ENCODE measurements at places on chromosomes 12 and 14.

- no peak for DNase-seq
Observed at GRCh38 chr14:81350344-81351130, 49.6 kb downstream of the STON2 start.

DNA sequence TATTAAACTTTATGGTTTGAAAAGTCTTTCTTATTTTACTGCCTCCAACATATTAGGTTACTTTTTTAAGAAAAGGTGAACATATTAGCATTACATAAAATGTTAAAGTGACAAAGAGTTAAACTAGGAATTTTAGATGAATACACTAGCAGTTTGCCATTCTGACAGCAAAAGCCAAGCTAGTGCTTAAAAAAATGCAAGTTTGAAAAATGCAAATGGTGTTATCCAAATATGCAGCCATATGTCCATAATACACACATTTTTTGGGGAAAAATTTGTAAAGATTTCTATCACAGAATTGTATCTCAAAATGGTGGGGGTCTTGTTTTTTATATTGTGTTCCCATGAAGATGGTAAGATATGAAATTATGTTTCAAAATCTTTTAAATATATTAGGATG is 466.1 kb downstream of the FOXG1 start:
- DNase-seq: no peak

- DNase-seq: no peak
Observed at GRCh38 chr12:107328442-107329133, 235.2 kb upstream of the CRY1 start.

DNA sequence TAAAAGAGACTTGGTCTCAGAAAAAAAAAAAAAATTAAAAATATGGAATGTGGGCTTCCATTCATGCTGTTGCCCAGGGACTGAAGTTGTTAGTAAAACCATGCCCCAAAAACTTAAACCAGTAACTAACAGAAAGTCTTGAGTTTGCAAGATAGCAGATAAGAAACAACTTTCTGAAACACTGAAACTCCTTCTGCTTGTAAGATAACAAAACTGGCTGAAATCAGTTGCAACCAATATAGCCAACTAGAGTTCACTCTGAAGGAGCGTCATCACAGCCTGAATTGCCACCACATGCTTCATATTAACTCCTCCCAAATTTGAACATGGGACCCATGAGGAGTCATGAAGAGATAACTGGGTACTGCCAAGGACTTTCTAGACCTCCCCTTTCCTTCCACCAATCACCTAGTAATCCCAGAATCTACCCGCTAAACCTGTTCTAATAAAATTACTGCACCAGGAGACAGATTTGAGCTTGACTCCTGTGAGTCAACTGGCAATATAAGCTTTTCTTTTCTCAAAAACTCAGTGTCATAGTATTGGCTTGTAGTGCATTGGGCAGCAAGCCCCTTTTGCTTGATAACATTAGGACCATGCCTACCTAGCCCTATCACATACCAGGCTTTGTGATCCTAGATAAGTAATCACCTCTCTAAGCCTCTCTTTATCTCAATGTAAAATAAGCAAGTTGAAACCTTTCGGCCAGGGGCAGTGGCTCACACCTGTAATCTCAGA is 53.6 kb downstream of the R3HDM2 start:
- DNase-seq: no peak

- DNase-seq: no peak
Observed at GRCh38 chr12:100413001-100413400, 56.1 kb downstream of the SLC17A8 start.

- peak; percentile 77 for DNase-seq
Observed at GRCh38 chr12:124466216-124467128, 100.9 kb downstream of the NCOR2 start.

DNA sequence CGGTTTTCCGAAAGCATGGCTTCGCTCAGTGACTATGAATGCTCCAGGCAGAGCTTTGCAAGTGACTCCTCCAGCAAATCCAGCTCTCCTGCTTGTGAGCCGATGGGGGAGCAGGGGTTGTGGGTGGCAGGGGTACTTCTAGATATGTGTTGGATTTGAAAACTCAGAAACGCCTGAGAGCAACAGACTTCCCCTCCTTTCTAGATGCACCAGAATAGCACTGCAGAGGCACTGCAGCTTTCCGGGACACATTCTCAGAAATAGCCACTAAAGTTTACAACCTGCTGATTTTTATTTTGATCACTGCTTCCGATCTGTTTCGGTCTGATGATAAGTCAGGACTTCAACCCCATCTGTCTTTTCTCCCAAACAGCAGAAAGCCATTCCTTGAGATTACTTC is 8.6 kb downstream of the TCP11L2 start:
- no peak for DNase-seq

DNA sequence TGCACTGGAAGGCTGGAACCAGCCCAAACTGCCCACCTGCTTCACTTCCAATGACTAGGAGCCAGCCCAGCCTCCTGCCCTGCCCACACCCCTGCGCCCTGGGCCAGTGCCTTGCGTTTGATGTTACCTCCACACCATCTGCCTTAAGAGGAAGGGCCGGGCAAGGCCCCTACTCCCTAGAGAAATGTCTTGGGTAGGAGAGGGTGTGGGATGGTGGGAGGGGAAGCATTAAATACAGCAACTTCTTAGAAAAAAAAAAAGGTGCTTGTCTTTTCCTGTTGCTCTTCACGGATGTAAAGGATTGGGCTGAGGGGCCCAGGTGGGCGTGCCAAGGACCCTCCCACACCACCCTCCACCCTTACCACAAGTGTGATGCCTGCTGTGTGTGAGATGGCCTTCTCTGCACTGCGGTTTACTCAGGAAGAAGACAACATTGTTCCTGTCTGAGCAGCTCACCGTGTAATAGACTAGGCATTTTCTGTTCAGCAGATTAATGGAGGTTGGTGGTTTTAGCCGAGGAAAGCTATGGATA is 99.9 kb downstream of the NINJ2 start:
- peak; percentile 35 for DNase-seq

- DNase-seq: no peak
Observed at GRCh38 chr14:54622192-54622958, 55.4 kb downstream of the SAMD4A start.

GRCh38 chr12:114286145-114286544 is 119.8 kb downstream of the TBX5 start:
- DNase-seq: no peak

DNA sequence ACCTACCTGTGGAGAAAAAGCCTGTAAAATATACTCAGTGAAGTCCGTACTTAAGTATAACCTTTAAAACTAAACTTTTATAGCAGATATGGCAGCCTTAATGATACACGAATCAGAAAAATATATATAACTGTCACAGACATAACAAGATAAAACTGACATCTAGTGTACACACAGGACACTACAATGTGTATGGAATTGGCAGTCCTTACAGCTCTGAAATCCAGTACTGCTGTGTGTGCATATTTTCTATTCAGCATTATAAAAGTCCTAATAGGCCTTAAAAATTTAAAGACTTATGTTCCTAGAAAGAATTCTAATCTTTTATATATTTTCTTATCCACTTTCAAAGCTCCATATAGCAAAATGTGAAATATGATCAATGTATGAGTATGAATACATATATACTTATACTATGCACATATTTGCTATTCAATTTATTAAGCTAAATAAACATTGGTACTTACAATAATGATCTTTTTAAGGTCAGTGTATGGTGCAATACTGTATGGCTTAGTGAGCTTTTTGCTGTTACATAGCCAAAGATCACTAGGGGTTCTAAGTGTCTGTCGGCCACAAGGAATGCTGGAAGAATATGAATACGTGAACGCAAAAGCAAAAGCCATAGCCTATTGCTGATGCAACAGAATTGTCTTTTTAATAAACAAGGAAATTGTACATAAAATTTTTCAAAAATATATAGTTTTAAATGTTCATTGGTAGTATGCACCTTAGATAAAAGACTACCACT is 69.2 kb downstream of the C2CD5 start:
- no peak for DNase-seq

DNA sequence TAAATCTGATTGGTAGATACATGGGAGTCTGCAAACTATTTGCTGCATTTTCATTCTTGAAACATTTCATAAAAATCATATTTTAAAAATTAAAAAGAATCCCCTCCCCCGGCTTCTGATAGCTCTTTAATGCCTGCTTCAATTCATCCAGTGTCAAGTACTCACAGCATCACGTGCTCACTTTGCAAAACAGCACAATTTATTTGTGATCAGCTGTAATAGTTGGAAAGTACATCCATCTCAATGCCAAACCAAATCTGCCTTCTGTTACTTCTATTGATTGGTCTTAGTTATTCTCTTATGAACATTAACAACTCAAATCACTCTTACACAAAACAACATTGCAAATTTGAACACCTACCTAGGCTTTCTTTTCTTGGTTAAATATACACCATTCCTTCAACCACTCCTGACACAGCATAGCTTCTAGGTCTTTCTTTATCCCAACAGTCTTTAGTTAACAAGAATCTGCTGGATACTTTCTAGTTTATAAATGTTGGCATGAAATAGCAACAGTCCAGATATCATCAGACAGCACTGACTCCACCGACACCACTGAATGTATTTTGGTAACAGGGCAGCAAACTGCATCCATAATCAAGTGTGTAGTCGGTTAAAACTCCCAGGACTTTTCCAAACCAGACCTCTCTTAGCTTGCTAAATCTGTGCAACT is 58.0 kb downstream of the PARP11 start:
- no peak for DNase-seq

DNA sequence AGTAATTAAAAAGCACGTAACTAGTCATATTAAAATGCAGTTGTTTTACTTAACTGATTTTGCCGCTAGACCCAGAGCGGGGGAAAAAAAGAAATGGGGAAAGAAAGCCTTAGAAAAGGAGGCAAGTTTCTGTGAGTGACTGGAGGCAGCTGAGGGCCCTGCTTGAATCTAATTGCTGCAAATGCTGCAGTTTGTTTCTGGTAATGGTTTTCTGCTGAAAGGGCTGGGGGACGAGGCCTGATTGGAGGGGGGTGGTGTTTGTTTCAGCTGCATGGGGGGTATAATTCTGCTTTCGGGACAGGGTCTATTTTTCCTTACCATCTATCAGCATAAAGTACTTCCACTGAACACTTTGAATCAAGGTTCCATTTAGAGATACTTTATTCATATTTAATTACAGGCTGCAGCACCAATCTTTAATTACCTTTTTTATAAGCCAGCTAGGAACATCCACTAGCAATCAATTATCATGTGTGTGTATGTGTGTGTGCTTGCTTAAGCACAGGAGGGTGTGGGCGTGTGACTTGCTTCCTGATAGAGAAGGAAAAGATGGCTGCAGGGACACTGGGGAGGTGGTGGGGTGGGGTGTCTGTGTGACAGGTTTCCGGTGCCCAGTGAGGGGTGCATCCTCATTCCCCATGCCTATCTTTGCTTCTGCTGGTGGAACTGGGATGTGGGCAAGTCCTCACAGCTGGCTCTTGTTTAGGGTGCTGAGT is 83.4 kb downstream of the ADCK1 start:
- DNase-seq: no peak

- no peak for DNase-seq
Observed at GRCh38 chr12:104638851-104639240, 182.1 kb downstream of the CHST11 start.

- DNase-seq: no peak
Observed at GRCh38 chr12:83389237-83389996, 702.7 kb downstream of the TMTC2 start.

DNA sequence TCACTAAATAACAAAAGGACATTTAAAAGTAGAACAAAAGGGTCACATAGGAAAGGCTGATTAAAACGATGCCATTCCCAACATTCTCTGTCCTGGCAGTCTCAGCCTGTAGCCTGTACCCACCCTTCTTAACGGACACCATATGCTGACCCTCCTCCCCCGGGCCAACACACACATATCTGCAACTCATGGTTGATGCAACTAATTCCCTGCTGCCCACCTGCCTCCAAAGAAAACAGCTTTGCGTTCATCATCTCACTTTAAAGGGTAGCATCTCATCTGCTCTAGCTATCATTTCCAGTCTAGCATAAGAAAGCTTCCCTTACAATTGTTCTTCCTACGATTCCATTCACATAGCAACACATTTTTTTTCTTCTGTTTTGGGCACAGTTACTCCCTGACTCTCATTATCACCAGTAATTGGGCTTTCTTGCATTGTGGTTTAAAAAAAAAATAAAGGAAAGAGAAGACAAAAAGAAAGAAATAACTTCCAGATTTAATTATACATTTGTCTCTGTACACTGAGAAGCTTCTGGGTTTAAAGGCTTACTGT is 92.9 kb downstream of the KCNC2 start:
- no peak for DNase-seq

DNA sequence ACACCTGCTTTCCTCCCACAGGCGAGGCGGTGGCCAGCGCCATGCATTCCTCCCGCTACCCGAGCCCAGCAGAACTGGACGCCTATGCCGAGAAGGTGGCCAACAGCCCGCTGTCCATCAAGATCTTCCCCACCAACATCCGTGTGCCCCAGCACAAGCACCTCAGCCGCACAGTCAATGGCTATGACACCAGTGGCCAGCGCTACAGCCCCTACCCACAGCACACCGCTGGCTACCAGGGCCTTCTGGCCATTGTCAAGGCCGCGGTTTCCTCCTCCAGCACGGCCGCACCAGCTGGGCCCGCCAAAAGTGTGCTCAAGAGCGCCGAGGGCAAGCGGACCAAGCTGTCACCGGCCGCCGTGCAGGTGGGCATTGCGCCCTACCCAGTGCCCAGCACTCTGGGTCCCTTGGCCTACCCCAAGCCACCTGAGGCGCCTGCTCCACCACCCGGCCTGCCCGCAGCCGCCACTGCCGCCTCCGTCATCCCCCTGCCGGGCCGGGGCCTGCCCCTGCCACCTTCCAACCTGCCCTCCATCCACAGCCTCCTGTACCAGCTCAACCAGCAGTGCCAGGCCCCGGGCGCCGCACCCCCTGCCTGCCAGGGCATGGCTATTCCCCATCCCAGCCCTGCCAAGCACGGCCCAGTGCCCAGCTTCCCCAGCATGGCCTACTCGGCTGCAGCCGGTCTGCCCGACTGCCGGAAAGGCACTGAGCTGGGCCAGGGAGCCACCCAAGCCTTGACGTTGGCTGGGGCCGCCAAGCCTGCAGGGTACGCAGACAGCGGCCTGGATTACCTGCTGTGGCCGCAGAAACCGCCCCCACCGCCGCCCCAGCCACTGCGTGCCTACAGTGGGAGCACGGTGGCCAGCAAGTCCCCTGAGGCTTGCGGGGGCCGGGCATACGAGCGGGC is 54.6 kb downstream of the FAM222A start:
- DNase-seq: no peak

GRCh38 chr12:17540921-17541320 is 549.1 kb downstream of the RERGL start:
- no peak for DNase-seq

- DNase-seq: peak; percentile 84
Observed at GRCh38 chr12:120194534-120195395, at the start of gene GCN1. Gene GCN1, minus strand, starts transcription at chr12:120194715. Its CDS starts 18 bp downstream, at chr12:120194697.

DNA sequence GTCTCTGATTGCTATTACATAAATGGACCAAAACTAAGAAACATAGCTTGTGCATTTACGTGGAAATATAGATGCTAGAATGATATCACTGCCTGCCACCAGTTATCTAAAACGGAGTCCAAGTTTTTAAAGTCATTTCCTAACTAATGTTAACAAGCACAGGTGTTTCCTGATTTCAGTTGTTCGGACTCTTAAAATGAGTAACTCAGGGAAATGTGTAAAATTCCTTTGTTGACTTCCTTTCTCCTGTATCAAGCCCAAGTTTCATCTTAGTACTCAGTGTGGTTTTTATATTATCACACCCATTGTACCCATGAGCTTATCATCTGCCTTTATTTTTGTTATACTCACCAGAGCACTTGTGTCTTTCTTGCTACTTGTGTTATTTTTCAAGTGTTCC is 13.2 kb upstream of the PRKCH start:
- no peak for DNase-seq

GRCh38 chr12:18479256-18479655 is 217.9 kb downstream of the PIK3C2G start:
- no peak for DNase-seq

- DNase-seq: no peak
Observed at GRCh38 chr14:77473921-77474320, 16.0 kb downstream of the AHSA1 start.

Measured in activated T-cell treated with anti-CD3 and anti-CD28 coated beads for 1 hour (primary cell).